ENCODE measurements at places on chromosomes 1 and 21. TPM values are rescaled to one million over a fixed set of nuclear protein-coding genes. Genes with fewer than 3 reads are reported as not detected.

DNA sequence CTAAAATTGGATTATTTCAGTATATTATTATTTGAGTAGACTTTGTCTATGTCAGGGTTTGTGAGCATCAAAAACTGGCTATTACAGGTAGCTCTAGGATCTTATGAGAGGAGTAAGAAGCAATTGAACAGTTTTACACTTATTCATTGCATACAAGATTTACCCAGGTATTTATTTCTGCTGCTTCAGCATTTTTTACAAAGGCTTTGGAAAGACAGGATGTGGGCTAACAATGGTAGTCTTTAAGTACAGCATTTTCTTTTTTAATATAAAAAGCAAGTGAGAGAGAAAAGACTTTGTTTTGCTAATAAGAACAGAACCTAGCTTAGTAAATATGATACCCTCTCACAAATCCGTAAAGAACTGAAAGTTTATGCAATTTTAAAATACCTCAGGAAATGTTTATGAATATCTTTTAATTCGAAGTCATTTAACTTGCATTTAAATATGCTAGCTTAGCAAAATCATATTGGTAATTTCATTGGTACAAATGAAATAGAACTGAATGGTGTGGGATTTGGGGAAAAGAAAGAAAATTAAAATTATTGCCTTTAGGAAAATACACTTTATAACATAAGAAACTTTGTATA lies 32.1 kb upstream of the RGS18 start:
- H3K27me3 ChIP-seq = no peaks in the 10 kb centered on the region
- no peak overlapping the region for H3K4me3 ChIP-seq
- no peaks in the 10 kb centered on the region for H3K4me1 ChIP-seq
- no peaks in the 10 kb centered on the region for H3K36me3 ChIP-seq
- H3K27ac ChIP-seq = no peak overlapping the region

DNA sequence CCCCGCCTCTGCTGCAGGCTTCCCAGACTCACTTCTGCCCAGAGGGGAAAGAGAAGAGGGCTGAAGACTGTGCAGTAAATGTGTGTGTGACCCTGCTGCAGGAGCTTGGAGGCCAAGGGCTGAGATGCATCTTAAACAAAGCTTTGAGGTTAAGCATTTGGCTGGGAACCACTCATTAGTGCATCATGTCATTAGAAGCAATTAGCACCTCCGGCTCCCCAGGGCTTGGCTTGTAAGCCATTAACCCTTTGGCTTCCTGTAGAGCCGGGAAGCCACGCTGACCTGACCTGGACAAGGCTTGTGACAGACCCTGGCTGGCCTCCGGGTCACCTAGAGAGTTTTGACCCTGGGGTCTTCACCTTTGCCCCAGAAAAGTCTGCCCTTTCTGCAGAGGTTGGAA lies 77.0 kb downstream of the CSMD2 start:
- H3K36me3 ChIP-seq = no peaks in the 10 kb centered on the region
- peak; percentile 37 for DNase-seq
- no peak overlapping the region for H3K4me3 ChIP-seq
- no peaks in the 10 kb centered on the region for H3K27me3 ChIP-seq
- H3K27ac ChIP-seq = no peak overlapping the region
- no peaks in the 10 kb centered on the region for H3K4me1 ChIP-seq

DNA sequence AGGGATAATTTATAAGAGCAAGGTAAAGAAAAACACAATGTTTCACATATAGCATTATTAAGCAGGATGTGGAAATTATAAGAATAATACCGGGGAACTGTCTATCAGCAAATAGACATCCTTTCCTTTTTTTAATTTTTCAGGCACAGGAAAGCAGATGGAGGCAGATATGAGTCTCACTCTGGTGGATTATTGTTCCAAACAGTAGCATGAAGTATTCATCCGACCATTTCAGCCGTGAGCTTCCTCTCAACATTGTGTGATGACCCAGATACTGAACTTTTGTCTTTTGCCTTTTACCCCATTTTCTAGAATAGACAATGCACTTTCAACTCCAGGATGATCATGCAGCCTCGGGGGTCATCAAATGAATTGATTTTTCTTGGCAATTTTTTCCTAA lies 599.8 kb downstream of the ADGRL2 start:
- H3K27ac ChIP-seq = no peak overlapping the region
- no peaks in the 10 kb centered on the region for H3K4me1 ChIP-seq
- no peaks in the 10 kb centered on the region for H3K36me3 ChIP-seq
- DNase-seq = no peak

DNA sequence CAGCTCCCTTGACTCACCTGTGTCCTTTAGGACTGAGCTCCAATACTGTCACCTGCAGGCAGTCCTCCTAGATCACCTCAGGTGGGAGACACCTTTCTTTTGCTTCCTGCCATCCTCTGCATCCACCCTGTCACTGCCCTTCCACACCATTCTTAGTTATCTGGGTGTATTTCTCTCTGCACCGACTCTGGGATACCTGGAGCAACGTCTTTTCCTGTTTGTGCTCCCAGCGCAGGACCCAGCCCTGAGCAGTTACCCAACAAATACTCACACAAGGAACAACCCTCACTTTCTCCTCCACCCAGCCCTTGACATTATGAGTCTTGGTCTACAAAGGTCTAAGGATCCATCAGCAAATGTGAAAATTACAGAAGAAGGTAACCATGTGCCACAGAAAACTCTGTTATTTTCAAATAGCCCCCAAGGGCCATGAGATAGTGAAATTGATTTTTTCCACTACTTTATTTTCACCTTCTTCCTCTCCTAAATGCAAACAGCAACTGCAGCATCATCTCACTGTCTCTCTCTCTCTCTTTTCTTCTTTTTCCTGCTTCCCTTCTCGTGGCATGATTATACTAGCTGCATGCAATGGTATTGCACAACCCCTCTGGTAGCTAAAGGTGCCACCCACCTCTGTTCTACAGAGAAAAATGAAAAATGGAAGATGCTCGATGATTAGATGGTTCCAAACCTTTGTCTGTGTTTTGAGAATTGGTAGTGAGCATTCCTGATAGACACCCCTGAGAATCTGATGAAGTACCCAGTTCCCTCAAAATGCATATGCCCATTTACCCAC lies 89.0 kb downstream of the MIS18A start:
- no peaks in the 10 kb centered on the region for H3K27me3 ChIP-seq
- DNase-seq = peak; percentile 52
- H3K4me1 ChIP-seq = no peaks in the 10 kb centered on the region

TENT5C gene
- 4.2 TPM for total RNA-seq

DNA sequence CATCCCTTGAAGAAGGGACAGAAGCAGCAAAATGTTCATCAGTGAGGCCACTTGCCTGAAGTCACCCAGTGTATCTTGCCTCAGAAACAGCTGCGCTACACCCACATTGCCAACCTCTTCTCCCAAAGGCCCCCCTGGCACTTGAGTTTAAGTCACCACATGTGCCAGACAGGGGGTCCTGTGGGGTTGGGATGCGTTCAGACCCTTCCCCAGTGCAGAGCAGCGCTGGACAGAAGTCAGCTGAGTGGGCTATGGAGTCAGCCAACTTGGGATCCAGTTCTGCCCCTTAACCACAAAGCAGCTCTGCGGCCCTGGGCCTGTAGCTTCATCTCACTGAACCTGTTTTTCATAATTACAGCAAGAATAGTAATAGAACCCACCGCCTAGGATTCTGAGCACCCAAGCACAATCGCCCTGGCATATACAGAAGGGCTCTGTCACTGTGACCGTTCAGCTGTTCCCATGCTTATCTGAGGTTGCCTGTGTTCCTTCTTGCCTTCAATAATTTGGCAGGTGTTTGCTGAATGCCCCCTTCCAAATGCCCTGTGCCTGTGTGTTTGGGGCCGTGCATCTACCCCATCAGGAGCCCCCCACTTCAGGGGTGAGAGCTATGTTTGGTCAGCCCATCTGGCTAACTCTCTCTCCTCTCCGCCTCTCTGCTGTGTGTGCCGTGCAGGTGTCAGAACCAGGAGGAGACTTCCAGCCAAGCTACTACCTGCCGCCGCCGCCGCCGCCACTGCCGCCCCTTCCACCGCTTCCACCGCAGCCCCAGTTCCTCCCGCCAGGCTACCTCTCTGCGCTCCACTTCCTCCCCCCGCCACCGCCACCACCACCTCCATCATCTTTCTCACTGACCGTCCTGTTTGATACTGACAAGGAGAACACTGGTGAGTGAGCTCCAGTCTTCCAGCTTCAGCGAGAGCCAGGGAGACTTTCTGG lies 5.0 kb downstream of the DMRTB1 start:
- H3K27me3 ChIP-seq = no peaks in the 10 kb centered on the region
- H3K27ac ChIP-seq = no peak overlapping the region
- H3K36me3 ChIP-seq = no peaks in the 10 kb centered on the region
- no peak overlapping the region for H3K4me3 ChIP-seq

GRCh38 chr1:235852887-235853286 lies 13.8 kb downstream of the LYST start:
- H3K27me3 ChIP-seq = no peaks in the 10 kb centered on the region
- no peak overlapping the region for H3K27ac ChIP-seq
- peaks cover 16% of the 10 kb centered on the region for H3K4me1 ChIP-seq
- H3K4me3 ChIP-seq = no peak overlapping the region
- H3K36me3 ChIP-seq = no peaks in the 10 kb centered on the region

DNA sequence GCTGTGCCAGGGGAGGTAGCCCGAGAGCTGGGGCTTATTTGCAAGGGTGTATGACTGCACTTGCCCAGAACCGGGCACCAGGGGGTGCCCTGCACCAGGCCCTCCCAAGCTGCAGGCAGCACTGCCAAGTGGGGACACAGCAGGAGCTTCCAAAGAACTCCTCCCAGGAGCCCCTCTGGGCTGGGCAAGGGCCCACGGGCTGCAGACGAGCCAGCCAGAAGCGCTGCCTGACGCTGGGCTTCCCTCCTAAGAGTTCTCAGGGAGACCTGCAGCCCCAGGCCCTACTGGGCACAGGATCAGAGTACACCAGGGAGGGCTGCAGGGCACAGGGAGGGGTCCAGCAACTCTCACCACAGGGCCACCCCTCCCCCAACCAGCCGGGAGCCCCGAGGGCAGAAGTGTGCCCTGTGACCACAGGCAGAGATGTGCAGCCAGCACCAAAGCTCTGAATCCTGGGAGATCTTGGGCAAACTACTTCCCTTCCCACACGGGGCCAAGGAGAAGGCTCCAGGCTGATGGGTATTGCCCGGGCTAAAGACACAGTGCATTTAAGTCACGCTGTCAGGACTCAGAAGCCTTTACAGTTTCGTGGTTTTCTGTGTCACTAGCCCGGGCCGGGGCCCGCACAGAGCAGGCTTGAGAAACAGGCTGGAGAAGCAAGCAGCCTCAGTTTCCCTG lies 63.4 kb downstream of the KCNAB2 start:
- no peaks in the 10 kb centered on the region for H3K36me3 ChIP-seq
- no peak overlapping the region for H3K4me3 ChIP-seq
- no peaks in the 10 kb centered on the region for H3K4me1 ChIP-seq
- H3K27ac ChIP-seq = no peak overlapping the region

DNA sequence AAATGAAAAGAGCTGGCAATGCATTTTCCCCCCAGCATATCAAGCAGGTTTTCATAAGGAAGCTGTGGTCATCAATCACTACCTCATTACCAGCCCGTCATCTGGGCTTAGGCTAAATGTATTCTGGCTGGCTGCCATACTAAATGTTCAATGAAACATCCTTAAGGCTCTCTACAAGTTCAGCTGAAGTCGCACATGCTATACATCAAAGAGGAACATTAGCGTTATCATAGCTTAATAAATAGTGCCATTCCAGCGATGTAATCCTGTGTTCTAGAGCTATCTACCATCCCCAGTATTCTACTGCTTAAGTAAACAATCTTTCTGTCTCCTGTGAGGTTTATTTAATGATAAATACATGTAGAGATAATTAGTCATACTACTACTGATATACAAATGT lies 288.8 kb downstream of the DPYD start:
- H3K27me3 ChIP-seq = no peaks in the 10 kb centered on the region
- no peak overlapping the region for H3K4me3 ChIP-seq
- no peaks in the 10 kb centered on the region for H3K36me3 ChIP-seq
- no peak for DNase-seq
- H3K27ac ChIP-seq = no peak overlapping the region
- peaks cover 8% of the 10 kb centered on the region for H3K4me1 ChIP-seq

SLC35A3 gene
- 31.9 TPM for total RNA-seq

All from vagina (tissue), 2 donors.